Pulmonary artery endothelial cell (primary cell): ENCODE measurements at places on chromosomes 1 and 21. TPM values are rescaled to one million over a fixed set of nuclear protein-coding genes. Genes with fewer than 3 reads are reported as not detected.

The SLC2A5 gene
- not detected in 2 replicates for total RNA-seq

The GBP7 gene
- total RNA-seq = not detected in 2 replicates

The HHIPL2 gene
- not detected in 2 replicates for total RNA-seq

The FCRL1 gene
- total RNA-seq = not detected in 2 replicates

The SLAMF7 gene
- total RNA-seq = not detected in 2 replicates

The FMO4 gene
- total RNA-seq = 0.86 and 0.88 TPM in 2 replicates

The CAPZB gene
- total RNA-seq = 113 and 132 TPM in 2 replicates

The CLSTN1 gene
- total RNA-seq = 79.8 and 100 TPM in 2 replicates

The HCRTR1 gene
- 0.53 and 0.92 TPM in 2 replicates for total RNA-seq

The HPCAL4 gene
- not detected in 2 replicates for total RNA-seq

The NCAM2 gene
- 0.11 and 0.40 TPM in 2 replicates for total RNA-seq

The FLAD1 gene
- total RNA-seq = 29.5 TPM in 2 replicates

The FBXO44 gene
- total RNA-seq = 6.0 and 6.9 TPM in 2 replicates

The CLDN17 gene
- total RNA-seq = not detected in 2 replicates
